ENCODE measurements at places on chromosomes 1 and 21. TPM values are rescaled to one million over a fixed set of nuclear protein-coding genes. Genes with fewer than 3 reads are reported as not detected.

Gene NES
- total RNA-seq, result 126 TPM

Gene PLA2G2D
- total RNA-seq, result not detected

Gene ABCA4
- total RNA-seq, result 0.40 TPM

Gene OR10Z1
- not detected for total RNA-seq

Gene MTF2
- total RNA-seq, result 27.8 TPM

Gene GJA9
- not detected for total RNA-seq

Gene CCDC17
- total RNA-seq, result 5.2 TPM

Gene TINAGL1
- total RNA-seq, result 91.9 TPM

Gene SPATA1
- 3.4 TPM for total RNA-seq

Gene KRTAP7-1
- not detected for total RNA-seq

Gene RGS18
- 4.3 TPM for total RNA-seq

Gene DNM3
- 16.4 TPM for total RNA-seq

Gene THEM5
- not detected for total RNA-seq

- DNase-seq, result no peak
These were observed 50.6 kb upstream of the ANGPTL1 start for GRCh38 chr1:178921499-178921898.

DNA sequence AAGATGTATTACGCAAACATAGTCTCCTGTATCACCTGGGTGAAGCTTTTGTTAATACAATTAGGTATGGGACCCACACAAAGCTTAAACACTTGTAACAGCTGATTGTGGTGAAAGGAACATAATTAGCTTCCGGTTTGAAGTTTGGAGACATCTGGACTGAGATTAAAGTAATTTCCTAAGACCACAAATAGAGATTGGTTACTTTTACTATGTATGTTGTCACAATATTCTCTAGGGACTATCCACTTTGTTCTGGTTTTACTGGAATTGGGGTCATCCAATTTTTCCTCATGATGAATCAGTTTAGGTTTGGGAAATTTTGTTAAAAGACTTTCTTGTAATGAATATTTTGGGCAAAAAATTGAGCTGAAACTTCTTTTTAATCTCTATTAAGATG is 71.8 kb upstream of the SAMSN1 start:
- no peak for DNase-seq

DNA sequence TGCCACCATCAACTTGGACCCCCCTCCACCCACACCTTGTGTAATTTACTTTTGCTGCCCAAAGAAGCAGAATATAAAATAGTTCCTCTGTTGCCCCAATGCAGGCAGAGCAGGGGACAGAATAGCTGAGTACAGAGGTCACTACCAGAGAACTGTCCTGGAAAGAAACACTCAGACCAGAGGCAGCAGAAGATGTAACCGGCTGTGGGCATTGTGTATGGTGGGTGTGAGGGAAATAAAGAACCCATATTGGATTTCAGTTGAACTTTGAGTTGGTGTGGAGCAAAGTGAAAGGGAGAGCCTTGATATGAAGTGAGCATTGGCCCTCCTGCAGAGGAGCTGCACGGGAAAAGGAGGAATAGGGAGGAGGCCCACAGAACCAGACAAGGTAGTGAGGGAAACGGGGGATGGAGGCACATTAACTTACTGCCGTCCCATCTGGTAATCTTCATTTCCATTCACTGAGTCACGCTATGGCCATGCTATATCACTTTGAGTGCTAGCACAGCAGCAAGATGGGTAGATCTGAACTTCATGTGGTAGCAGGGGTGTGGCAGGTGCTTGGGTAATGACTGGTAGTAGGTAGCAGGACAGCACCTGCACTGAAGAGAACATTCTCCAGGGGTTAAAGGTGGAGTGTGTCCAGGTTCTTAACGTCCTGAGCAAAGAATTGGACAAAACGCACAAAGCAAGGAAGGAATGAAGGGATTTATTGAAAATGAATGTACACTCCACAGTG is 56.3 kb upstream of the FBXO28 start:
- no peak for DNase-seq

GRCh38 chr1:187013582-187014200 is 184.9 kb downstream of the PLA2G4A start:
- no peak for DNase-seq

DNA sequence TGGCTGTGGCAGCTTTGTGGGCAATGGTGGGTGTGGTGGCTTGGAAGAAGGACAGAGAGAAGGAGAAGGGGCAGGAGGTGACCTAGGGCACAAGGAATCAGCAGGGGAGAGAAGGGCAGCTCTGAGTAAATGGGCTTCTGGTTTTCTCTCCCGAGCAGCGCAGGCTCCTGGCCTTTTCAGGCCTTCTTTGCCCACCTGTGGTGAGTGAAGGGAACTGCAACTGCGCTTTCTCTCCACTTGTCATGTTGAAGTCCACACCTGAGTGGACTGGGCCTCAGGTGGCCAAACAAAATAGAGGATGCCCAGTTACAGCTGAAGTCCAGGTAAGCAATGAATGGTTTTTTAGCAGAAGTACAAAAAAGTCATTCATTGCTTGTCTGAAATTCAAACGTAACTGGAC is 29.4 kb upstream of the KCNA10 start:
- no peak for DNase-seq

- DNase-seq, result no peak
These were observed 63.3 kb downstream of the ERG start for GRCh38 chr21:38434913-38435533.

GRCh38 chr1:20609541-20609940 is 20.6 kb downstream of the CDA start:
- DNase-seq, result no peak

GRCh38 chr21:18499761-18500376 is 96.3 kb upstream of the TMPRSS15 start:
- DNase-seq, result peak; percentile 69

- DNase-seq, result no peak
These were observed 107.2 kb downstream of the LAMC2 start for GRCh38 chr1:183293241-183293640.

DNA sequence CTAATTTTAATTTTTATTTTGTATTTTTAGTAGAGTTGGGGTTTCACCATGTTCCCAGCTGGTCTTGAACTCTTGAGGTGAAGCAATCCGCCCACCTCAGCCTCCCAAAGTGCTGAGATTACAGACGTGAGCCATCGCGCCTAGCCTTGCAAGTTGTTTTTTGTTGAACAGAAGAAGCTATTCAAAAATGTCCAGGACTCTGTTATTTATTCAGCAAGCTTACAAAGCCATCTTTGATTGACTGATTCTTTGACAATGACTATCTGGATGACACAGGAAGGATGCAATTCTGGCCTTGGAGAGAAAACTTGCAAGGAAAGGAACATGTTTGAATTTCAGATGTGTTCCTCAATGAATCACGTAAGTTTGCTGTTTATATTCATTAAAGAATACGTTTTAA is 63.5 kb downstream of the MAP3K7CL start:
- DNase-seq, result no peak

DNA sequence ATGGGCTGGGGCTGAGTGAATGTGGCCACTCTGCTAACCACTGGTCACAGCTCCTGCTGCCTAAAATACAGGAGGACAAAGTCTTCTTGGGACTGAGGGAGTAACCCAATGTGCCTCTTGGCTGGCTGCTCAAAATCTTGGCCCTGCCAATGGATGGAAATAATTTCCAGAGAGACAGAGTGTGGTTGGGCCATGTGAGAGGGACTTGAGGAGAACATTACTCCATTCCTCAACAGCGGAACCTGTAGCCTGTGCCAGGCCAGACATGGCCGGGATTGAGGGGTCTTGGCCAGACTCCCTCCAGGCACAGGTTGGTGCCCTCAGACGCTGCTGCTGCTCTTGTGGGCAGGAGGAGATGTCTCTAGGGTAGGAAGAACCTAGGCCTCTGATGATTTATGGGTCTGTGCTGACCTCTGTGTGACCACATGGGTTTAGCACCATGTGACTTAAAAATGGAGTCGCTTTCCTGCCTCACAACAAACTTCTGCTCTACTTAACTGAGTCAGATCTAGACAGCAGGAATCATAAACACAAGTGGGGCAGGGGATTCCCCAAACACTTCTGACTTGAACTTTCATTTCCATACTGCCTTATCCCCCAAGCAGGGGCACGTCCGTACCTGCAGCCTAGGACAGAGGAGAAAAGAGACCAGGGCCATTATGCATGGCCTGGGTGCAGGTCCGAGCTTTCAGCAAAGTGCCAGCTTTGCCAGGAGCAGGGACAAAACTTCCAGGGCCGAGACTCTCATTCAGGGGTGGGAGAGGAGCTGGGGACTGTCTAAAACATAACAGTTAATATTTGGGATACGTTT is 79.2 kb downstream of the CD34 start:
- no peak for DNase-seq

DNA sequence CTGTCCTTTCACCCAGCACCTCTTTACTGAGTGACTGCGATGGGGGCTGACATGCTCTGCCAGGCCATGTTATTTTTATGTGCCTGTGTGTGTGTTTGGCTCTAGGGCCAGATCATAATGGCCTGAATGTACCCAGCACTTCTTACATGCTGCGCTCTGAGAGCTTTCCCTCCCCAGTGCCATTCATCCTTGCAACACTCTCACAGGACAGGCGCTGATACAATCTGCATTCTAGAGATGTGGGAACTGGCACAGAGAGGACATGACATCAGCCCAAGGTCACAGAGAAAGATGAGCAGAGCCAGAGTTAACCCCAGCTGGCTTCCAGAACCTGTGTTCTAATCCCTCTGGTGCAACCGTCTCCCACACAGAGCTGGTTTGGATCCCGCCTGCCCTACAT is 54.5 kb downstream of the ARHGEF10L start:
- DNase-seq, result no peak

GRCh38 chr1:167504467-167504827 is 13.9 kb downstream of the CD247 start:
- DNase-seq, result no peak

- DNase-seq, result no peak
These were observed 5.2 kb upstream of the ZNF697 start for GRCh38 chr1:119653135-119653838.

DNA sequence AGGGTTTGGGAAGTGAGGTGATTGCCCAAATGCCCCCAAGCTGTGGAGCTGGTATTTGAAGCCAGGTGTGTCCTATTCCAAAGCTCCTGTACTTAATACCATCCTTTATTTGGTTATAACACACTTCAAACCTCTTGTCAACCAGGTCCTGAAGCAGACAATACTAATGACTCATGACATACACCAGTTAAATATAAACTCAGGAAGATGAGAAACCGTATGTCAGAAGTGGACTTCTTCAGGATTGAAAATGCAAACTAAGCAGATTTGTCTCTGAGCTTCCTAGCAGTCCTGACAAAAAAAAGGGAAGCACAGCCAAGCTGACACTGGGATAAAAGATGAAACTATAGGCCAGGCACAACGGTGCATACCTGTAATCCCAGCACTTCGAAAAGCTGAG is 70.6 kb downstream of the ALPL start:
- DNase-seq, result no peak

DNA sequence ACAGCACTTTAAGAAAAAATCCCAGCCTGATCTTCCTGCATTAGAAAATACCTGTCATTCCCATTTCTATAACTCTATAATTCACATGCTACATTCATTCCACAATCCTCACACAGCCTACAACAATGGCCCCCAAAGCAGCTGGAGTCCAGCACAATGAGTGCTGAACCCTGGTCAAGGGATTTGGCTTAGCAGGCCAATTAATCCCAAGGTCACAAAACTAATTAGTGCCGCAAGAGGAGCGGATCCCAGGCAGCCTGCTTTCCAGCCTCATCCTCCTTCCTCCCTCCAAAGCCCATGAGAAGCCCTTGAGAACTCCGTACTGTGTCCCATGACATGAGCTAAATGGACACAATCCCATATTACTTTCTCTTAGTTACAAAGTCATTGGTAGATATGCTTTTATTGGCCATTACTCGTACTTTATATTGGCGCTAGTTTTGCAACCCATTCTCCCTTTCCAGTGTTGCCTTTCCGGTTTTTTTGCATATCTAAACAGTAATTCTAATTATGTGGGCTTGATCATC is 94.8 kb downstream of the DAB1 start:
- DNase-seq, result no peak

- no peak for DNase-seq
These were observed 28.1 kb downstream of the SPSB1 start for GRCh38 chr1:9320520-9321479.

DNA sequence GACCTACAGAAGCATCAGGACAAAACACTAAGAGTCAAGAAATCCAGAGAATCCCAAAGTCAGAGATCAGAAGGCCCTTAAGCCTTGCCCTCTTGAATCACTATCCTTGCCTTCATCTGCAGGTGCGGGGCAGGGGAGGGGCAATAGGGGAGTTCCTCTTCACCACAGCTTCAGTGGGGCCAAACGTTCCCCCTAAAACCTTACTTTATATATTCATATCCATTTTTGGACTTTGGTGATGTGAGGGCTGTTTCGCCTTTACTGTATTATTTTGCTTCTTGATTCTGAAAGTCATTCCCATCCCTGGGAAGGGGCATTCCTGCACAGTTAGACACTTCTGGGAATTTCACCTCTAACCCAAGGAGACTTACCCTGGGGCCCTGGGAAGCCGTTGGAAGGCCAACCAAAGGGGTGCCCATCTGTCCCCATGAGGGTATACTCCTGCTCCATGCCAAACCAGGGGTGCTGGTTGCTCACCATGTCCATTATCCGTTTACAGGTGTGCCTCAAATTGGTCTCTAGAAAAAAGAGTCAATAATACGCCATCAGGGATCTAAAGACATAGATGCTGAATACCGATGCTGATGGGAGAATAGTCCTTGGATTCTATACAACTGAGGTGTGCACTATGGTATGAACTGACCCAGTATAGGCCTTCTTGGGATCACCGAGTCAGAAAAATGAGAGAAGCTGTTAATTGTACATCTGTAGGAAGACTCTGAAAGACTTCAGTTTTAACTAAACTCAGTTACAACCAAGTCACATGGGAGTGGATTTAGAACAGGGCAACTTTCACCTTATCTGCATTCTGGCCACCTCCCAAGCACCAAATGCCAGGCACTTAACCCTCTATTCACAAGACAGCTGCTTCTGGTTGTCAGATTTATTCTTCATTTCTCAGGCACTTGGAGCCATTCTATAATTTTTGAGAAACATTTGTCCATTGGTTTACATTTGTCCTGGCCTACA is 5.4 kb downstream of the GLUL start:
- DNase-seq, result no peak

GRCh38 chr21:45473496-45474322 is 68.5 kb downstream of the SLC19A1 start:
- no peak for DNase-seq

DNA sequence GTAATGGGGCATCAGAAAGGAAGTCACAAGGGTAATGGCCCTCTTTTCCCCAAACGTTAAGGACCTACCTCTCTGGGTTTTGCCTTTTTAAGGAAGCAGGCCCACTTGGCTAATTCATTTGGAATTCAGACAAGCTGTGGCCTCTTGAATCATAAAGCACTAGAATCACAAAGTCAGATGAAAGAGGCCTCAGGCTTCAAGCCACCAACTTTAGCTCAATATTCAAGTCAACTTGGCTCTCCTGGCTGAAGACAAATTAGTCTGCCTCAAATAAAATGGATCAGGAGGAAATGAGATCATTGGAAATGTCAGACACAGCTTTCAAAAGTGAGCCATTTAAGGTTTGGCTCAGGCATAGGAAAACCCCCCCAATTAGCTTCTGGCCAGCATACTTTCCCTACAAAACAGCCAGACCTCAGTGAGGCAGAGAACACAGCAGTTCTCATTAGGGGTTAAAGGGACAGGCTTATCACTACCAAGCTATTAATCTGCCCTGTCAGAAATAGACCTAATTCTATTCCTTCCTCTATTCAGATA is 34.3 kb downstream of the SLC35D1 start:
- no peak for DNase-seq

- no peak for DNase-seq
These were observed 144.7 kb downstream of the RYR2 start for GRCh38 chr1:237186675-237187074.

- no peak for DNase-seq
These were observed 608 bp upstream of the MX2 start for GRCh38 chr21:41361053-41361785.

Data from sciatic nerve (tissue), 2 donors.